ENCODE measurements at places on chromosomes 5 and 9. TPM values are rescaled to one million over a fixed set of nuclear protein-coding genes. Genes with fewer than 3 reads are reported as not detected.

SLC45A2 gene
- total RNA-seq = not detected

PCDHAC1 gene
- 26.3 TPM for total RNA-seq

PPP2R2B gene
- total RNA-seq = not detected

TAL2 gene
- total RNA-seq = not detected

IFNB1 gene
- not detected for total RNA-seq

PROB1 gene
- total RNA-seq = 3.1 TPM

PCDHB7 gene
- total RNA-seq = 0.29 TPM

PCSK1 gene
- total RNA-seq = 4.4 TPM

MACIR gene
- total RNA-seq = 6.6 TPM

LCN6 gene
- total RNA-seq = not detected

PCDHGA12 gene
- total RNA-seq = 0.79 TPM

NEUROG1 gene
- total RNA-seq = not detected

HDHD3 gene
- 11.5 TPM for total RNA-seq

HTR4 gene
- total RNA-seq = not detected

CSF1R gene
- total RNA-seq = 1.6 TPM

HTR1A gene
- total RNA-seq = not detected

TPRN gene
- total RNA-seq = 13.4 TPM

GLIPR2 gene
- total RNA-seq = 0.96 TPM

PCDHA6 gene
- 1.5 TPM for total RNA-seq

CCL27 gene
- total RNA-seq = 0.49 TPM

MTAP gene
- not detected for total RNA-seq

NRARP gene
- total RNA-seq = 2.2 TPM

C9orf50 gene
- not detected for total RNA-seq

IER5L gene
- 11.9 TPM for total RNA-seq

CCDC192 gene
- not detected for total RNA-seq

ENTPD2 gene
- total RNA-seq = 13.4 TPM

TRIM7 gene
- total RNA-seq = 26.3 TPM

SLC36A2 gene
- total RNA-seq = not detected

SLC6A18 gene
- total RNA-seq = not detected

TNFSF8 gene
- not detected for total RNA-seq

NIPAL4 gene
- total RNA-seq = 0.96 TPM

ARHGEF39 gene
- total RNA-seq = 5.1 TPM

TMEFF1 gene
- 0.28 TPM for total RNA-seq

ZFP37 gene
- total RNA-seq = 3.5 TPM

QRFP gene
- total RNA-seq = not detected

NOL6 gene
- 37.2 TPM for total RNA-seq

BTNL8 gene
- not detected for total RNA-seq
